ENCODE measurements at places on chromosomes 12 and 14. TPM values are rescaled to one million over a fixed set of nuclear protein-coding genes. Genes with fewer than 3 reads are reported as not detected.

Gene ACSM4
- not detected for total RNA-seq

Gene NELL2
- 0.06 TPM for total RNA-seq

Gene CFAP251
- total RNA-seq: 1.1 TPM

Gene BDKRB2
- 2.5 TPM for total RNA-seq

Gene EMP1
- total RNA-seq: 95.0 TPM

Gene RPL36AL
- 335 TPM for total RNA-seq

Gene SIX6
- not detected for total RNA-seq

Gene IL31
- not detected for total RNA-seq

Gene SRRM4
- not detected for total RNA-seq

Gene DHRS7
- 92.6 TPM for total RNA-seq

Gene PMCH
- not detected for total RNA-seq

Gene ADCY4
- 89.6 TPM for total RNA-seq

All from bladder microvascular endothelial cell (primary cell).